PC-9 (cell line): ENCODE measurements at places on chromosomes 3 and 15. TPM values are rescaled to one million over a fixed set of nuclear protein-coding genes. Genes with fewer than 3 reads are reported as not detected.

GRCh38 chr15:77915261-77915960 lies 162.1 kb downstream of the TBC1D2B start:
- no peak overlapping the region for H3K27ac ChIP-seq
- H3K36me3 ChIP-seq, result no peaks in the 10 kb centered on the region
- no peak for DNase-seq
- H3K4me1 ChIP-seq, result no peaks in the 10 kb centered on the region
- H3K4me3 ChIP-seq, result no peak overlapping the region

GRCh38 chr3:28973609-28974008 lies 307.3 kb upstream of the RBMS3 start:
- H3K27me3 ChIP-seq, result no peaks in the 10 kb centered on the region
- no peak overlapping the region for H3K27ac ChIP-seq
- no peak for DNase-seq

- H3K36me3 ChIP-seq, result no peaks in the 10 kb centered on the region
- H3K27ac ChIP-seq, result peak overlapping the region; percentile 77
- H3K4me1 ChIP-seq, result peaks cover 63% of the 10 kb centered on the region
- no peaks in the 10 kb centered on the region for H3K27me3 ChIP-seq
- H3K4me3 ChIP-seq, result 0 out of 2 replicates have a peak overlapping the region, but pooled peaks have one; percentile 2
- peak; percentile 38 for DNase-seq
These were observed 421.8 kb upstream of the TBL1XR1 start for GRCh38 chr3:177618873-177619733.

GRCh38 chr3:182198345-182198744 lies 486.6 kb downstream of the SOX2 start:
- H3K36me3 ChIP-seq, result no peaks in the 10 kb centered on the region
- no peak overlapping the region for H3K27ac ChIP-seq
- H3K4me3 ChIP-seq, result no peak overlapping the region
- no peak for DNase-seq

GRCh38 chr3:136385457-136385856 lies 135.3 kb downstream of the PCCB start:
- H3K36me3 ChIP-seq, result no peaks in the 10 kb centered on the region
- no peak overlapping the region for H3K4me3 ChIP-seq
- H3K27me3 ChIP-seq, result no peaks in the 10 kb centered on the region

DNA sequence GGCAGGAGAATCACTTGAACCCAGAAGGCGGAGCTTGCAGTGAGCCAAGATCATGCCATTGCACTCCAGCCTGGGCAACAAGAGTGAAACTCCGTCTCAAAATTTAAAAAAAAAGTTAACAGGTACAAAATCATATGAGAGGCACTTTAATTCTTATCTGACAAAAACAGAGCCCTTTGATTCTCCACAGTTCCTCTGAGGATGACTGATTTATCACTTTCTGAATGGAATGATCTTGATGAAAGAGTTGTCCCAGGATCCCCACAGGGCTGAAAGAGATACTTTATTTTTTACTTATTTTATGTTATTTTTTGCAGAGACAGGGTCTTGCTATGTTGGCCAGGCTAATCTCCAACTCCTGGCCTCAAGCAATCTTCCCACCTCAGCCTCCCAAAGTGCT lies 4.0 kb downstream of the LHFPL4 start:
- no peaks in the 10 kb centered on the region for H3K36me3 ChIP-seq
- peaks cover 63% of the 10 kb centered on the region for H3K27me3 ChIP-seq
- no peak overlapping the region for H3K4me3 ChIP-seq

DNA sequence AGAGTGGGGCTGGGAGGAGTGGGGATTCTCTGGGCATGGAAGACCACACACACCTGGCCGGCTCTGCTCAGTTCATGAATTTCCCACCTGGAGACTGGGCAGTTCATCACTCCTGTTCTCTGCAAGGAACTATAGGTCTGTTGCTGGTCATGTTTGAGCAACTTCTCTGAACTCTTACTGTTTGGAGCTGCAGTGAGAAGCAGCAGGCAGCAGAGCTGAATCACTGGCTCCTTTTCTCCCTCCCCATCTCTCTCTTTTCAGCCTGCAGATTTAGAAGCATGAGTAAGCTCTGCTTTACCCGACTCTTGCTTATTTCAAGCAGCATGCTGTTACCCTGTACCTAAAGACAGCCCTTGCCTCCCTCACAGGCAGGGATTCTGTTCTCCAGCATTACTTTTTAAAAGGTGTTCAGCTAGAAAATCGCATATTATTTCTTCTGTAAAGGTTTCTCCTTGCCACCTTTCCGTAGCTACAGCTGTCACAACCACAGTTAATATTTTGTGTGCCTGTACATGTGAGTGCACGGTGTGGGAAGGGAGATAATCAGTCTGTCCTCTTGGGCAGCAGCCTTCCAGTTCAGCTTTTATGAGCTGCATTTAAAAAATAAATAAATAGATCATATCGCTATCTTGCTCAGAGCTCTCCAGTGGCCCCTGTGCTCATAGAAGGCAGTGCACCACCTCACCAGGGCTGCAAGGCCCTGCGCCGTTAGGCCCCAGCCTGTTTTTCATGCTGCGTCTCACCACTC lies 131.6 kb downstream of the CHCHD6 start:
- no peaks in the 10 kb centered on the region for H3K36me3 ChIP-seq
- peaks cover 23% of the 10 kb centered on the region for H3K4me1 ChIP-seq
- no peak for DNase-seq
- no peak overlapping the region; the same call in 1 of the 2 replicates for H3K4me3 ChIP-seq

GRCh38 chr15:90145259-90145658 lies 43.0 kb upstream of the IDH2 start:
- DNase-seq, result no peak
- H3K36me3 ChIP-seq, result no peaks in the 10 kb centered on the region
- H3K4me1 ChIP-seq, result peaks cover 10% of the 10 kb centered on the region
- no peaks in the 10 kb centered on the region for H3K27me3 ChIP-seq
- no peak overlapping the region for H3K4me3 ChIP-seq
- no peak overlapping the region for H3K27ac ChIP-seq

GRCh38 chr3:133881939-133882825 lies 13.5 kb downstream of the RAB6B start:
- no peaks in the 10 kb centered on the region for H3K36me3 ChIP-seq
- no peak overlapping the region for H3K27ac ChIP-seq
- H3K4me1 ChIP-seq, result peaks cover 16% of the 10 kb centered on the region
- H3K4me3 ChIP-seq, result no peak overlapping the region

DNA sequence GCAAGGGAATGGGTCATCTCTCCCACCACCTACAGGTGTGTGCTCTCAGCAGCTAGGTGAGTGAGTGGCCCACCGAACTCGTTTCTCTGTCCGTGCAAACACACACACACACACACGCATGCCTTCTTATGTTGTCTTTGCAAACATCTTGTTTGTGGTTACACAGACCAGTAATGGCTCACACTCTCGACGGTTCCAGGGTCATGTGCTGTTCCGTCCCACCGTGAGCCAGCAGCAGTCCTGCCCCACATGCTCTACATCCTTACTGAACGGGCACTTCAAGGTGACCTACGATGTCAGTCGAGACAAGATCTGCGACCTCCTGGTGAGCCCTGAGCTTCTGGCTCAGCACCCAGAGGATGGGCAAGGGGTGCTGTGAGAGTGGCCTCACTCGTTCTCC lies 4.3 kb downstream of the ITIH1 start:
- H3K27me3 ChIP-seq, result peaks cover 45% of the 10 kb centered on the region
- no peaks in the 10 kb centered on the region for H3K36me3 ChIP-seq
- no peak for DNase-seq
- H3K27ac ChIP-seq, result no peak overlapping the region

DNA sequence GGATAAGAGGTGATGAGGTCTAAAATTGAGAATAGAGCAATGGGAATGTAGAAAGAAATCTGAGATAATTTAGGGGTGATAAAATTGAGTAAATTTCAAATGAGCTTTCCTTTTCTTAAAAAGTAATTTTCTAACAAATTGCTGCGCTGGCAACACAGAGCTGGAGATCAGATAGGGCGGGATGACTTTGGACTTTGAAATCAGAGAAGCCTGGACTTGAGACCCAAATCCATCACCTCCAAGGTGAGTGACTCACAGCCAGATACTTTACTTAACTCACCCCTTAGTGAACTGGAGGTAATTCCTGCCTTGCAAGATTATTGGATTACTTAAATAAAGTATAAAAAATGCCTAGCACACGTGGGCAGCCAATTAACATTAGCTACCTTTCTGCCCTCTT lies 80.8 kb downstream of the P2RY1 start:
- no peak for DNase-seq
- H3K4me3 ChIP-seq, result no peak overlapping the region
- no peaks in the 10 kb centered on the region for H3K4me1 ChIP-seq
- no peaks in the 10 kb centered on the region for H3K27me3 ChIP-seq
- H3K36me3 ChIP-seq, result no peaks in the 10 kb centered on the region

GRCh38 chr3:58801541-58801940 lies 135.0 kb upstream of the FAM3D start:
- no peaks in the 10 kb centered on the region for H3K4me1 ChIP-seq
- H3K4me3 ChIP-seq, result no peak overlapping the region
- no peaks in the 10 kb centered on the region for H3K36me3 ChIP-seq
- H3K27ac ChIP-seq, result no peak overlapping the region

GRCh38 chr15:98586066-98586465 lies 62.3 kb upstream of the IGF1R start:
- H3K27ac ChIP-seq, result no peak overlapping the region
- no peaks in the 10 kb centered on the region for H3K36me3 ChIP-seq
- no peaks in the 10 kb centered on the region for H3K4me1 ChIP-seq
- peaks cover 64% of the 10 kb centered on the region for H3K27me3 ChIP-seq
- DNase-seq, result no peak
- no peak overlapping the region for H3K4me3 ChIP-seq

DNA sequence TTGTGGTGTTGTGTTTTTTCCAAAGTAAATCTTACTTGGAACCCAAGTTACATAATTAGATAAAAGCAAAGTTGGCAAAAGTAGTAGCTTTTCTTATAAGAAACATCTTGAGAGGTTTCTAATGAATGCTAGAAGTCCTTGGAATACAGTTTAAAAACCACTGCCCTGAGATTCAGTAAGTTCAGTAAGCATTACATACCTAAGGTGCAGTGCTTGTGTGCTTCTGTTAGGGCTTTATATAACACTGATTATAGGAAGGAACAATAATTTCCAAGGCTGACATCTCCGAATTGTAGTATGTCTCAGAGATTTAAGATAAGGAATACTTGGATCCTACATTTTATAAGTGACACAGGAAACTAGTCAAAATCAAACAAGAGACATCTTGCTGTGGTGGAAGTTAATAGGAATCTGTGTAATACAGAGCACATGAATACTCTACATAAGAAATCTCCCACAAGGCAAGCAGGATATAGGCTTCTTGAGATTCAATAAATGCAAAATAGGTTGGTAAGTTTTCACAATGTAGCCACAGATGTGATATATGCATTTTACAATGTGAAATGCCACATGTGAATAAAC lies 268.2 kb downstream of the LSAMP start:
- H3K4me1 ChIP-seq, result no peaks in the 10 kb centered on the region
- no peaks in the 10 kb centered on the region for H3K27me3 ChIP-seq
- DNase-seq, result no peak
- no peak overlapping the region for H3K4me3 ChIP-seq

- no peak for DNase-seq
- H3K4me3 ChIP-seq, result no peak overlapping the region
- H3K36me3 ChIP-seq, result no peaks in the 10 kb centered on the region
- no peaks in the 10 kb centered on the region for H3K4me1 ChIP-seq
These were observed 118.9 kb upstream of the EOMES start for GRCh38 chr3:27840807-27841594.

- DNase-seq, result peak; percentile 96
- no peaks in the 10 kb centered on the region for H3K27me3 ChIP-seq
- 0 out of 2 replicates have a peak, but pooled peaks cover 18% of the 10 kb centered on the region for H3K36me3 ChIP-seq
These were observed 39.9 kb downstream of the SMAD3 start for GRCh38 chr15:67105065-67105951.

DNA sequence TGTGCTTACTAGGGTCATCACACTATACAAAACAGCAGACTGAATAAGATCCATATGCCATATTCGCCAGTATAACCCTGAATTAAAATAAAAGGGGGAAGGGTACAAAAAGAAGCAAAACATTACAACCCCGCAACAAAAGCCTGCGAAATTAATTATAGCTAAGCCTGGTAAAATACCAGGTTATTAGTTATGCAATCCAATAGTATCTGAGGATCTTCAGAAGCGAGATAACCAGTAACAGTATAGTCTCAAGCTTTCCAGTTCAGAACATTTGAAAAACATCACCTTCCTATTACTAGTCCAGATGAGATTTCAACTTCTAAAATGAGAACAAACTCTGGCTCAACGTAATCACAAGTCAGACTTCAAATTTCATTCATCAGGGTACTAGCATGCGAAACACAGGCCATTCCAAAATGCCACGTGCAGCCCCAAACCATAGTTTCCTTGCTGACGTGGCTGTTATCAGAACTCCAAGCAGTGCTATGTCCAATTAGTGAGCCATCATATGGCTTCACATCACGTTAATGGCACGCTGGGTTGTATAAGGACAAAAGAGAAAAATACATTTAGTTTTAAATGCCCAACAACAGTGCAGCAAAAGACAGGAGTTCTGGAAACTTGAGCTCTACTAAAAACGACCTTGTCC lies 1.1 kb downstream of the SSR3 start:
- peaks cover 49% of the 10 kb centered on the region for H3K36me3 ChIP-seq
- peaks cover 35% of the 10 kb centered on the region for H3K4me1 ChIP-seq
- peak overlapping the region; percentile 99 for H3K4me3 ChIP-seq
- DNase-seq, result peak; percentile 53
- H3K27me3 ChIP-seq, result no peaks in the 10 kb centered on the region

- 0 out of 2 replicates have a peak, but pooled peaks cover 6% of the 10 kb centered on the region for H3K36me3 ChIP-seq
- H3K4me1 ChIP-seq, result no peaks in the 10 kb centered on the region
- no peak overlapping the region for H3K27ac ChIP-seq
- no peak for DNase-seq
These were observed 25.6 kb downstream of the IDH2 start for GRCh38 chr15:90076716-90077115.

DNA sequence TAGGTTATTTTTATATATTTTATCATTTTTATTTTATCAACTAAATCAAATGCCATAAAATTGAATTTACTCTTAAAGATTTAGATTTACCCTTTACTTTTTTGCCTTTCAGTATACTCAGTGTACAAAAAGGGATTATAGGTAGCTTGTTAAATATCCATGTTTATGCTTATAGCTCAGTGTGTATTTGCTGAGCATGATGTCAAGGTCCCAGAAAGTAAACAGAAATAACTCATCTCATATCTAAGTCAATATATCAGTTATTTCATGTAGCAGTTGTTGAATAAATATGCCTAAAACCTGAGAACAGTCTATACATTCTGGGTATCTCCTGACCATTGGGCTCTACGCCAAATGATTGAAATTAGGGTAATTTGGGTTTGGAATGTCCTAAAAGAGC lies 693.8 kb downstream of the NAALADL2 start:
- no peaks in the 10 kb centered on the region for H3K27me3 ChIP-seq
- no peak overlapping the region for H3K4me3 ChIP-seq
- no peaks in the 10 kb centered on the region for H3K4me1 ChIP-seq
- H3K27ac ChIP-seq, result no peak overlapping the region
- no peaks in the 10 kb centered on the region for H3K36me3 ChIP-seq
- no peak for DNase-seq

GRCh38 chr3:174439331-174440252 lies 419.5 kb upstream of the NAALADL2 start:
- H3K27me3 ChIP-seq, result no peaks in the 10 kb centered on the region
- no peaks in the 10 kb centered on the region for H3K36me3 ChIP-seq
- peak overlapping the region; percentile 74 for H3K4me3 ChIP-seq
- H3K27ac ChIP-seq, result peak overlapping the region; percentile 79
- peak; percentile 98 for DNase-seq

Gene FAM81A
- total RNA-seq, result 7.0 TPM in 2 replicates

Gene C15orf61
- 6.5 and 6.8 TPM in 2 replicates for total RNA-seq

Gene COL8A1
- 6.6 and 8.1 TPM in 2 replicates for total RNA-seq

Gene MYO5C
- 35.6 and 41.1 TPM in 2 replicates for total RNA-seq

Gene PDE8A
- 38.8 and 47.3 TPM in 2 replicates for total RNA-seq

Gene CACNA2D3
- total RNA-seq, result 0.18 and 0.59 TPM in 2 replicates

Gene CEMIP
- total RNA-seq, result 0.58 and 0.61 TPM in 2 replicates

Gene SEC22A
- total RNA-seq, result 13.2 and 20.2 TPM in 2 replicates

Gene FBXW12
- not detected in 2 replicates for total RNA-seq

Gene TMEM158
- total RNA-seq, result 7.5 and 11.9 TPM in 2 replicates

Gene ILDR1
- total RNA-seq, result 4.2 and 5.1 TPM in 2 replicates

Gene CADM2
- 0.59 and 0.70 TPM in 2 replicates for total RNA-seq
